ENCODE measurements at places on chromosomes 11 and 22.

DNA sequence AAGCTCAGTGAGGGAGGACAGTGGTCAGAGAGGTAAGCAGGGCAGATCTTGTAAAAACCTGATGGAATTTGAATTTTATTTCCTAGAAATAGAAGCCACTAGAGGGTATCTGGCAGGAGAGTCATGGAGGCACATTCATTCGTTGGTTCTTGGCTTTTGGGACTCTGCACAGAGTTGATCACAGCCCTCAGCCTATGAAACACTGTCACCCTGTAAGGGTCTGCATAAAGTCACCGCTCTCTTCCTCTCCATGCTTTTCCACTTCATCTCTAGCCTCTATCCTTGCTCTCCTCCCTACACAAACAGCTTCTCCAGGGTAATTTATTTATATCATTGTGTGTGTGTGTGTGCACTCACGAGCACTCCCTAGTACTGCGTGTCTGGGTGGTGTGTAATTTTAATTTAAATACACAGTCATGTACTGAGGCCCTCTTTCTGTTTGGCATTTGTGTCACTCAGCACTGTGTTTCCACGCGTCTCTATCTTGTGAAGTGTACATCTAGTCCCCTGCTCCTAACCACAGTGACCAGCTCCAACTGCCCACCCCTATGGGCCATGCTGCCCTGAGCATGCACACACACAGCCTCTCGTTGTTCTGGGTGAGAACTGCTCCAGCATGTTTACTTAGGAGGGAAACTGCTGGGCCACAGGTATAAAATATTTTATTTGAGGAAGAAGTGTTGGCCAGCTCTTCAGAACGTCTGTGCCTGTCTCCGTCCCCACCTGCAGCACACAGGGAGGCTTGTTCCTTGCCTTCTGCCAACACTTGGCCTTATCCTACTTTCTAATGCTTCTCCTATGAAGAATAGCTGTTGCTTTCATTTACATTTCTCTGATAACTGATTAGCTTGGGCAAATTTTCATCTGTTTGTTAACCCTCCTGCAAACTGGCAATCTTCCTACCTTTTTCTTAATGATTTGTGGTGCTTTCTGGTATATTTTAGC, 4.5 kb downstream of the KCNQ1OT1 start:
- no peak for DNase-seq

DNA sequence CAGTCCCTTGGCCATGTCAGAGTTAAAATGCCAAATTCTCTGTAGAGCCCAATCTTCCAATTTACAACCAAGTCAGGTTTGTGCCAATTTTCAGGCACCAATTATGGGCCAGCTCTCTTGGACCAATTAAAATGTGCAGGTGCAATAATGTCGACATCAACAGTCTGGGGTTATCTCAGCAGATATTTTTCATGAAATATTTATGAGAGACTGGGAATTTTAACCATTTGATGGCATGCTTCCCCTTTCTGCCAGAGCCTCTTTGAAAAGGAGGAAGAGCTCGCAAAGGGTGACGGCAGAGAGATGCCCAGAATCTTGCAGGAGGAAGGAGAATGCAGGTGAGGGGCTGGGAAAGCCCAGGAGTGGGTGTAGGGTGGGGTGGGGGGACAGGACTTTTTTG, 100.8 kb upstream of the SYT13 start:
- no peak for DNase-seq

DNA sequence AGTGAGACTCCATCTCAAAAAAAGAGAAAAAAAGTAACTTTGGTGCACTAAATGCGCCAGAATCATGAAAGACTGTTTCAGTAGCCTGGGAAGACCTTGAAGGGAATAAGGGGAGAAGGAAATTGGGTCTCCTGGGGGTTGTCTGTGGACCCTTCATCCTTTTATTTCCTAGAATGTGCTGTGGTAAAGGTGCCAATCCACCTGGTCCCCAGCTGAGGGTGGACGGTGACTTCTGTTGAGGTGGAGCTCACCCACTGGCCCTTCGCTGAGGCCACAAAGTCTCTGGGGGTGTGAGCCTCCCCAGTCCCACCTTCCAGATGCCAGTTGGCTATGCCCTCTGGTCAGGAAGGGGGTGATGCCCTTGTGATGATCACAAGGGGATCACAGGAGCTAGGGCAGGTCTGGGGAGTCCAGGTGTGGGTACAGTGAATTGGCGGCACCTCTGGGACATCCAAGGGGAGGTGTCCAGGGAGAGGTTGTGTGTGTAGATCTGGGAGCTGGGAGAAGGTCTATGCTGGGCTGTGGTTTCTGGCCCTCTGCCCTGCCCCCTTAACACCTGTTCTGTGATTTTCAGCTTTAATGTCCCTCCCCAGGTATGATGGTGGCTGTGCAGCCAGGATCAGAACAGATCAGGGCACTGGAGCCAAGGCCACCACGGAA, 34.2 kb upstream of the LMO1 start:
- no peak for DNase-seq

- no peak for DNase-seq
Observed at GRCh38 chr22:44164031-44164430, 16.7 kb upstream of the PARVG start.

- DNase-seq = no peak
Observed at GRCh38 chr22:44493206-44493605, 4.8 kb downstream of the RTL6 start.

DNA sequence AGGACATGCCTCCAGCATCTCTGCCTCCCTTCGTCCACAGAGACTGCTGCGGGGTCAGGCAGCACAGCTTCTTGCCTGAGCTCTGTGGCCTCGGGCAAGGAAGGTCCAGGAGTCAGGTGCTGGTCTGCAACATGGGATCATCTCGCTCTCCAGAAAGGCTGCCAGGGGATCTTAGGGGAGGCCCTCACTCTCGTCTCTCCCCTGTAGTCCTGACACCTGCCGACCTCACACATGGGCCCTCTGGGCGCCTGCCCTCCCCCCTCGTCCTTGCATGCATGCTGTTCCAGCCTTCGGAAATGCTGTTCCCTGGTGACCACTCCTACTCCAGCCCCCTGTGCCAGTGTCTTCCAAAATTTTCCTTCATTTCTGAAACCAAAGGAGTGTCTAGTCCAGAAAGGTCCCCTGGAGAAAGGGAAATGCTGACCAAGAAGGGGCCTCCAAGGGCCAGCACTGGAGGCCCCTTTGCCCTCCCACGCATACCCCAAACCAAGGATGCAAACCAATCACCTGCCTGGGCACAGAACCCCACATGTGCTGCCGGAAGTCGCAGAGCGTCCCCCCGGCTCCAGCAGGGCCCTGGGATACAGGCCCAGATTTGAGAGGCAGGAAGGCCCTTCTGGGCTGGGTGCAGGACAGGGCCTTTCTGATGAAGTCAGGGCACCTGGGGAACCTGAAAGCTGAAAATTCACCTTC, 41.0 kb downstream of the IGF2 start:
- no peak for DNase-seq

DNA sequence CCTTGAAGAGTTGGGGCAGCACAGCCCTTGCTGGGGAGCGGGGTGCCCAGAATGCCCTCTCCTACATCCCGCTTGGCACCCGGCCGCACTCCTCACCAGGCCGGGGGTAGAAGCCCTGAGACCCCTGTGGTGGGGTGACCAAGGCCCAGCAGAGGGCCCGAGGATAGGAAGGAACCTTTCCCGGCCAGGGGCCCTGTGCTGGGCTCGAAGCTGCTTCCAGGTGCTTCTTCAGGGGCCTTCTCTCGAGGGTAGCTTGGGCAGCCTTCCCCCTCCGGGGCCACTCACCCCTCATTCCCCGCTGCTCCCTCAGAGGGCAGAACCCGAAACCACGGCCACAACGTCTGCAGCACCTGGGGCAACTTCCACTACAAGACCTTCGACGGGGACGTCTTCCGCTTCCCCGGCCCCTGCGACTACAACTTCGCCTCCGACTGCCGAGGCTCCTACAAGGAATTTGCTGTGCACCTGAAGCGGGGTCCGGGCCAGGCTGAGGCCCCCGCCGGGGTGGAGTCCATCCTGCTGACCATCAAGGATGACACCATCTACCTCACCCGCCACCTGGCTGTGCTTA, 752 bp downstream of the MUC2 start:
- no peak for DNase-seq

DNA sequence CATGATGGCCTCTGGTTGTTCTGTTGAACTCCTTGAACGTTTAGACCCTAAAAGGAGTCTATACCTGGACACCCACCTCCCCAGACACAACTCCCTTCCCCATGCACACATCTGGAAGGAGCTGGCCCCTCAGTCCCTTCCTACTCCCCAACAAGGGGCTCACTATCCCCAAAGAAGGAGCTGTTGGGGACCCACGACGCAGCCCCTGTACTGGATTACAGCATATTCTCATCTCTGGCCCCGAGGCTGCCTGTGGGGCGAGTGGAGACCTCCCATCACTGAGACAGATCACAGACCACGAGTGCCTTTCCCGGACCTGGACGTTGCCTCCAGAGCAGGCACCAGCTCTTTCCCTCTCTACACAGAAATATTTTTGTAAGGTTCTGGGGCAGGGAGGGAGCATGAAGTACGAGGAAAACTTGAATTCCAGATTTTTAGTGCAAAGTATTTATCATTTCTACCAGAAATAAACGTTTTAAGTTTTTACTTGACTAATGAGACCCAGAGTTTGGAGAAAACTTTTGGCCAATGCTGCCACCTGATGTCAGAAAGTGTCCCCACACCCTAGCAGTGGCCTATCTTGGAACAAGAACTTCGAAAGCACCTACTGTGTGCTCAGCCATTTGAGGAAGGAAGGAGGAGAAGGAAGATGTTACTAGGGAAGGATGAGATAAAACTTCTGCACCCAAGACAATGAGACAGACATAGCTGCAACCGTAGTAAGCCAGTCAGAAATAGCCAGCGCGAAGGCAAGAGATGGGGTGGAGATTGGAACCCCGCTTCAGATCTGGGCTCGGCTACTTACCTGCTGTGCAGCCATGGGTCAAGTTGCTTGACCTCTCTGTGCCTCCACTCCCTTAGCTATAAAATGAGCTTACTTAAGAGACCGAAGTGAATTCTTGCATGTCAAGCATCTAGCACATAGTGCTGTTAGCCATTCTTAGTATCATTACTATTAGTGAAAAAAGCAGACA, 10.2 kb upstream of the POU2F3 start:
- DNase-seq = no peak

DNA sequence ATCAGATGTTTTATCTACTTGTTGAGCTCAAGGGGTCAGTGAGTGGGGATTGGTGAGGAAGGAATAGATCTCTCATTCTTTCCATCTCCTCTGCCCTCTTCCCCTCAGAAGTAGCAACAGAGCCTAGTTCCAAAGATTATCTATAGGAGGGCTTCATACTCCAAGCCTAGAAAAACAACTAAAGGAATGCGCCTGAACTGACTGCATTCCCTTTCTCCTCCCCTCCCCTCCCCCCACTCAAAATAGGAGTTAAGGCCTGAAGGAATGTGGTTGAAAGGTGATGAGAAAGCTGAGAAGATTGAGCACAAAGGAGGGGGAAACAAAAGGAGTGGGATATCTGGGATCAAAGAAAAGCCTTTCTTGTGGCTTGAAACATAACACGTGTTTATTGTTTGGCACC, 10.5 kb downstream of the EMSY start:
- DNase-seq = no peak

DNA sequence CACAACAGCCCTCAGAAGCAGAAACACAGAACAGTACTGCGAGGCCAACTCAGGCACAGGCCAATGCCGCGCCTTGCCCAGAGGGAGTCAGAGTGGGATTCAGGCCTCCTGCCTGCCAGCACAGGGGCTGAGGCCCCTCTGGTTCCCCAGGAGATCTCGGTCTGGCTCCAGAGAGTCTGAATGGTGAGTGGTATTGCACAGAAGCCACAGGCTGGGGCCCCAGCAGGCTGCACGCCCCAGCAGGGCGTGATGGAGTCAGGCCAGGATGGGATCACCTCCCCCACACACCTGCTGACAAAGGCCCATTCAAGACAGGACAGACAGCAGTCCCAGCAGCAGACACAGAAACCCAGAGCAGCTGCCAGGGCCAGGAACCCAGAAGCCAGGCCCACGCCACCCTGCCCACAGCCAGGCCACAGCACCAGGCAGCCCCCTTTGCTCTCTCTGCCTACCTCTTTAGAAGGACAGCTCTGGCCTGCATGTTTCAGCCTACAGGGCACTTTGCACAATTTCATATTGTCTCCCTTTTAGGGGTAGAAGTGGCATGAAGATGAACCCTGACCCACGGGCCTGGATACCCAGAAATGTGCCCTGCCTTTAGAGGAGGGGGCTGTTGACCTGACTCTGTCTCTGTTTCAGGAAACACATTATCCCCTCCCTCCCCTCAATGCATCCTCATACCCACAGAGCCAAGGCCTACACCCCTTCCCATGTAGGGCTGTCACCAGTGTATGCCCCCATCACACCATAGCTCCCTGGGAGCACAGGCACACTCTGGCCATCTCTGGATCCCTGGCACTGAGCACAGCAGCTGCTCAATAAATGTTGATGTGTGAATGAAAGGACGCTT, 6.1 kb downstream of the FXYD6 start:
- no peak for DNase-seq

- no peak for DNase-seq
Observed at GRCh38 chr11:126646701-126647557, 291.4 kb downstream of the ST3GAL4 start.

DNA sequence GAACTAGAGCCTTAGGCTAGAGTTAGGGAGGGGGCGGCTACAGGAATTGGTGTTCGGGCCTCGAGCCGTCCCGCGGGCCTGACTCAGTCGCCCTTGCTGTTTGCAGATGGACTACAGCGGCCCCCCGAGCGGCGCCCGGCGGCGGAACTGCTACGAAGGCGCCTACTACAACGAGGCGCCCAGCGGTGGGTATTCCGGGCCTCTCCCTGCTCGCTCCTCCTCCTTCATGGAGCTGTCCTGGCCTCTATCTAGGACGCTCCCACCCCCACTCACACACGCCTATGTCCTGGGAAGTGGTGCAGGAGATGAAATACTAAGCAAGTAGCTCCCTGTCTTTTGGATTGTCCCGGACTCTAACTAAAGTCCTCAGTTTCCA, 1.4 kb downstream of the MYOD1 start:
- no peak for DNase-seq

DNA sequence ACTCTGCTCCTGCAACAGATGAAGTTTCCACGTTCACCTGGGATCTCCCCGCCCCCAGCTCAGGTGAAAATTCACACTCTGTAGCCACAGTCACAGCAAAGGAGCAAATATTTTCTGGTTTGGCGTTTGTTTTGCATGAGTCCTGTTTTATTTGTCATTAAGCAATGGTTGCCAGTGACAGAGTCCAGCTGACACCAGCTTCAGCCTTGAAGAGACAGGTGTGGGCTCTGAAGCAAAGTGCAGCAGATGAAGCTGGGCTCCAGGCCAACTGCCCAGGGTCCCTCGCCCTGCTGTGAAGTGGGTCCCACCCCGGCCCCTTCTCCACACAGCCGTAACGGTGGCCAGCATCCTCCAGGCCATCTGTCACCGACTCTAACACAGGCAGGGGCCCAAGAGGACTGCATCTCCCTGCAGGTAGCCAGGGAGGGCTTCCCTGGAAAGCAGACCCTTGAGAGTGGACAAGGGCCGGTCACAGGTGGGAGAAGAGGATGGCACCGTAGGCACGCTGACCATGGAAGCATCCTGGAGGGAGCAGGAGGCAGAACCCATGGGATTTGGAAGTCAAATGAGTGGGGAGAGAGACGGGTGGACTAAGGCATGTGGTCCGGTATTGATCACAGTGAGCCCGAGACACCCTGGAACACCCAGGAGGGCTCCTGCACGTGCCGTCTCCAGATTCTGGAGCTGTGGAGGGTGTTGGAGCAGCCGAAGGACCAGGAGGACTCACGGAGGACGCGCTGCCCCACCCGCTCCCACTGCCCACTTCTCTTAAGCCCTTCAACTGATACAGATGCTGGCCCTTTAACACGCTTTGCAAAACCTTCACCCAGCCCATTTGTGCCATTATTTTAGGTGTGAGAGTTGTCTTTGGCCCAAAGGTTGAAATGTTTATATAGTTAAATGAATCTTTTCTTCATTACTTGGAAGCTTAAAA, 294.5 kb downstream of the BRD1 start:
- no peak for DNase-seq

Data from stimulated activated CD4-positive, alpha-beta T cell treated with anti-CD3 and anti-CD28 coated beads, Interleukin-1b, Interleukin-23, amount 100 ng/mL, for 1 hour (primary cell).